Left renal cortex interstitium (tissue), 4 donors: ENCODE measurements at places on chromosomes 2 and 18. TPM values are rescaled to one million over a fixed set of nuclear protein-coding genes. Genes with fewer than 3 reads are reported as not detected.

CNGA3 gene
- 0.06 TPM for polyA plus RNA-seq

GRCh38 chr18:50441501-50441900 lies 66.7 kb downstream of the SKA1 start:
- DNase-seq: no peak

DNA sequence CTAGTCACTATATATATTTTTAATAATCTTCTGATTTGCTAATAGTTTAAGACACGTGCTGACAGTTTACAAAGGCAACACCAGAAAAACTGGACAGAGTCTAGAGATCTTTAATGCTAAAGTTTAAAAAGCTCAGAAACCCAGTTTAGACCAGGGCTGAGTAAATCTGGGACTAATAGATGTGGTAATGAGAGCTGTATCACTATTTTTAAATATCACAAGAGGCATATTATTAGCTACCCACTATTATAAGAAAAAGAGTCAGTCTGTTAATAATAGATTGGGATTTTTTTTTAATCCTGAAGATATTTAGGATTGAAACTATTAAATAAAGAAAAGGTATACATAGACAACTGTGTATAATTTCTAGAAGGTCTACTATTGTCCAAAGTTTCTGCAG lies 299.9 kb downstream of the ZEB2 start:
- no peak for DNase-seq

- DNase-seq: no peak
Measured at GRCh38 chr18:59885579-59886163, 14.1 kb upstream of the PMAIP1 start.

GRCh38 chr2:205681401-205682238 lies 681 bp upstream of the NRP2 start:
- DNase-seq: no peak

KIDINS220 gene
- 81.8 TPM for polyA plus RNA-seq

DNA sequence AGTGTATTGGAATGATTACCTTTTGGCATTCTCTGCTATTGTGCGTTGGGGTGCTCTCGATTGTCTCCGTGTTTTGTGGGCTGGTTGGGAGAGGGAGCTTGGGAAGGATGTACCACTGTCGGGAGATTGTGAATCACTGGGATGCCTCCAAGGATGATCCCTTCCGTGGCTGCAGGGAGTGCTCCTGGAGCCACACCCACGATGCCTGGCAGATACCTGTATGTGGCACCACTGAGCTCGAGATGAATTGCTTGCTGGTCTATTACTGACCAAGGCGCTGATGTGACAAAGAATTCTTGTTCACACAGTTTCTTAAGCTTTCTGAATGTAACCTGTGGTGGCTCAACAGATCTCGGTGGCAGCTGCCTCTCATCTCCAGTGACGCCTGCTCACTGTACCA lies 159.7 kb upstream of the LHCGR start:
- DNase-seq: no peak

GRCh38 chr2:127528487-127528886 lies 2.2 kb upstream of the IWS1 start:
- no peak for DNase-seq
